Spleen (tissue), 13 donors: ENCODE measurements at places on chromosomes 6 and 20.

GRCh38 chr20:8124639-8125038 is 7.4 kb upstream of the PLCB1 start:
- DNase-seq: no peak

GRCh38 chr6:134161041-134161440 is 108.6 kb upstream of the SLC2A12 start:
- DNase-seq: no peak

- no peak for DNase-seq
Observed at GRCh38 chr6:136188486-136188885, 61.6 kb downstream of the MTFR2 start.

DNA sequence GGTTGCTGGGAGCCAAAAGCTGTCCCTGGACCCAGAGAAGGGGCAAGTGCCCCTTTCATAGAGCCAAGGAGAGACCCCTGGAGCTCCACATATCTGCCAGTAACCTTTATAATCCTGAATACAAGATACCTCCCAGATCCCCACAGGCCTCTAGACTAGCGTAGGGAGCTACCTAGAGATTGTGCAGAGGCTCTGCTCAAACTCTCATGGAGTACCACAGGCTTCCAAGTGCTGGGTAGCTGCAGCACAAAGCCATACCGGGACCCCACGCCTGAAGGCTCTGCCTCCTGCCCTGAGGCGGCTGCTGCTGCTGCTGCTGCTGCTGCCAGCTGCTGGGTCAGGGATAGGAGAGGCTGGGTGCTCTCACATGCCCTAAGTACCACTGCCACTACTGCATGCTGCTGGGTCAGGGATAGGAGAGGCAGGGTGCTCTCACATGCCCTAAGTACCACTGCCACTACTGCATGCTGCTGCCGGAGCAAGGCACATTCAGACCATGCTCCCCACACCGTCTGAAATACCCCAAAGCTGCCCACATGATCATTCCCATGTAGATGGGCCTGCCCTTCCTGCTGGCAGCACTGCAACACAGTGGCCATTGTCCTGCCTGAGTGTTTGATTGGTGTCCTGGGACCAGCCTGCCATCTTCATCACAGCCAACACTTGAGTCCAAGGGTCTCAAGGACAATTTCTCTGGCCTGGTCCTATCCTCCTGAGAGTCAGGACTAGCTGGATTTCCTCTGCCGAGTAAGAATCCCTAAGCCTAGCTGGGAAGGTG is 1434.3 kb upstream of the ADGRB3 start:
- DNase-seq: peak; percentile 43

DNA sequence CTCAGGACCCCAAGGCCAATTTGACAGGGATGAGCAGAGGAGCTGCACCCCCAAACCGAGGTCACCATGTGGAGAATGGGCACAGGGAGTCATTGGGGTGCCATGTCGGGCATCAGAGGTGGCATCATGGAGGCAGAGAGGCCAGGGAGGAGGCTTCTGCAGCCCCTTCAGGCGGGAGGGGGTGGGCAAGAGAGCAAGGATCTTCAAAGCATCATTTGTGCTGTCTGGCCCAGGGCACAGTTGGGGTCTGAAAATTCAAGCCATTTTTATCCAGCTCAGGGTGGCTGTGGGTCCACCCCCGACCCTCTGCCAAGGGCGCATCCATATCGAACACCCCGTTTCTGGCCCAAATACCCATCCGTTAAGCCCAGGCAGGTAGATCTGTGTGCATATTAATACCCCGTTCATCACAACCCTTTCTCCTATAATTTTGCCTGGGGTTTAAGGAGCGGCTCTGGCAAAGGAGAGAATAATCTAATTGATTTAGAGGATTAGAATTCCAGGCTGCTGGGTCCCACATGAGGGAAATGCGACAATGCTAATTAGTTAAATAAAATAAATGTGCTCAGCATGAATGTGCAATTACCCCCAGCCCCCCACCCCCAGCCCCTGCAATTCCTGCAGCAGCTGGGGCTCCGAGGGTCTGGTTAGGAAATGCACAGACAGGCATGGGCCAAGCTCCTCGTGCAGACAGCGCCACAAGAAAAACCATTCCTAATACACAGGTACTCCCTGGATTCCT is 31.9 kb downstream of the VSTM2L start:
- DNase-seq: peak; percentile 54

DNA sequence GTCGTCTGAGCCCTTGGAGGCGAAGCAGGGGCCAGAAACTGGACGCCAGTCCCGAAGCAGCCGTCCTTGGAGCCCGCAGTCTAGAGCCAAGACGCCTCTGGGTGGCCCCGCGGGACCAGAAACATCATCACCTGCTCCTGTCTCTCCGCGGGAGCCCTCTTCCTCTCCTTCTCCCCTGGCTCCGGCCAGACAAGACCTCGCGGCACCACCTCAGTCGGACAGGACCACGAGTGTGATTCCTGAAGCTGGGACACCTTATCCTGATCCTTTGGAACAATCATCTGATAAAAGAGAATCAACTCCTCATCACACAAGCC is 416 bp downstream of the RSPH4A start:
- DNase-seq: peak; percentile 78

DNA sequence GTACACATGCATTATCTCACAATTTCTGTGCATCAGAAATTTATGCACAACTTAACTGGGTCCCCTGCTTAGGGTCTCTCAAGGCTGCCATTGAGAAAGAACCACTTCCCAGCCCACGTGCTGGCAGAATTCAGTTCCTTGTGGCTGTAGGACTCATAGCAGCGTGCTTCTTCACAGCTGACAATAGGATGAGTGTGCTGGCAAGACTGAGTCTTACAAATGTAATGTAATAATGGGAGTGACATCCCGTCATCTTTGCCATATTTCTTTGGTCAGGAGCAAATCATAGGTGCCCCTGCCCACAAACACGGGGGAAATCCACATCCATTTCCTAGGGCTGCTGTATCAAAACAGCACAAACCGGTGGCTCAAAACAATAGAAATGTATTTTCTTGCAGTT is 77.4 kb downstream of the FIG4 start:
- DNase-seq: no peak

GRCh38 chr20:59580146-59580946 is 24.0 kb upstream of the PHACTR3 start:
- DNase-seq: peak; percentile 24

DNA sequence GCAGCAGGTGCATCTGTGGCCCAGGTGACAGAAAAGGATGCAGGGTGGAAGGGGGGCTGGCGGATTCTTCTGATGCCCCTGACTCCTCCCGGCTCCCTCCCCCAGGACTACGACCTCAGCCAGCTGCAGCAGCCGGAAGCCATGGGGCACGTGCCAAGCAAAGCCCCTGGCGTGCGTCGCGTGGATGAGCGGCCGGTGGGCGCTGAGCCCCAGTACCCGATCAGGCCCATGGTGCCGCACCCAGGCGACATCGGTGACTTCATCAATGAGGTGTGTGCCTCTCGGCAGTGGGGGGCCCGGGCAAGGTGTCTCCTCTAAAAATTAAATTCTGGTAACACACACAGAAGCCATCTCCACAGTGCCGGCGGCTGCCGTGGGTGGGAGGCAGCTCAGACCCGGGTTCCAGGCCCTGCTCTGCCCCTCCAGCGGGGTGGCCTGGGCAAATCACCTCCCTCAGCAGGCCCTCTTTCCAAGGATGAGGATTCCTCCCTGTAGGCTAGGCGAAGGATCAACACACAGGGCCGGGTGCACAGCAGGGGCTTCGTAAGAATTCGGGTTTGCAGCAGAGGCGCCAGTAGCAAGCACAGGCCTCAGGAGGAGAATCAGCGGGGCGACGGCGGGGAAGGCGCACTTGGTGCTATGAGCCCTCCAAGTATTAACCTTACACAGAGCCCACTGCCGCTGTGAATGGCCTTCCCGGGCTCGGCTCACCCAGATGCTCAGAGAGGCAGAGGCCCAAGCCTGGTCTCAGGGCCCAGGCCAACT is 131.5 kb downstream of the TAF4 start:
- peak; percentile 62 for DNase-seq

- no peak for DNase-seq
Observed at GRCh38 chr6:76221525-76221924, 149.1 kb upstream of the IMPG1 start.

- DNase-seq: peak; percentile 68
Observed at GRCh38 chr6:169972101-169972651, 220.8 kb downstream of the ERMARD start.

DNA sequence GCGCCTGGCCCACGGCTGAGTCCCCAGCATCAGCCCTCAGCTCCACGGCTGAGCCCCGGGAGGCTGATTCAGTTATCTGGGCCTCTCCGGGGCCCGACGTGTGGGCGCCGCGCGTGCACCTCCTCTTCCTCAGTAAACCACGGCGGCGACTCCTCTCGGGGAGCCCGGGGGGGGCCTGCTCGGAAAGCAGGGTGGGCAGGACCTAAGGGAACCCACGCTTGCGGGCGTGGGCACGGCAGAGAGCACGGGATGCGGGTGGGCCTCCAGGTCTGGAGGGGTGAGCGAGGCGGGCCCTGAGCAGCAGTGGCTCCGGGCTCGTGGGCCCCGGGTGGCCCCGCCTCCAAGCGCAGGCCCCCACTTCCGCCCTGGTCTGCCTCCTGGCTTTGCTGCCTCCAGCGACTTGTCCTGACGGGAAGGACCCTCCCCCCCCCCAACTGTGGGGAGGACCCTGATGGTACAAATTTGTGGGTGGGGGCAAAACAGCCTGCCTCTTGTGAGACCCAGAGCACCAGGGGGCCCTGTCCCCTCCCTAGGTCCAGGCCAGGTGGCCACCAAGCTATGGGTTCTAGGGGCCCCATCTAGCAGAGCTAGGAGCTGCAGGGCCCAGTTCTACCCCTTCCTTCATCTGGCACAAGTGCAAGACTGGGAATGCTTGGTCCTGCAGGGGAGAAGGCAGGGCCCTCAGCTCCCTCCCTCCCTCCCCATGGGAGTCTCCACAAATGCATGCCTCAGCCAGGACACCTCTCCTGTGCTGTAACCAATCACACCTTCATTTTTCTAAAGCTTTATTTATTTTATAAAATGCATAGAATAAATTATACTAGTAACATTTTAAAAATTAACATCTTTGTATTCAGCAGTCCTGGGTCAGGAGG is 16.9 kb downstream of the UCKL1 start:
- DNase-seq: peak; percentile 80

GRCh38 chr6:56866917-56867522 is 87.9 kb upstream of the BEND6 start:
- no peak for DNase-seq

DNA sequence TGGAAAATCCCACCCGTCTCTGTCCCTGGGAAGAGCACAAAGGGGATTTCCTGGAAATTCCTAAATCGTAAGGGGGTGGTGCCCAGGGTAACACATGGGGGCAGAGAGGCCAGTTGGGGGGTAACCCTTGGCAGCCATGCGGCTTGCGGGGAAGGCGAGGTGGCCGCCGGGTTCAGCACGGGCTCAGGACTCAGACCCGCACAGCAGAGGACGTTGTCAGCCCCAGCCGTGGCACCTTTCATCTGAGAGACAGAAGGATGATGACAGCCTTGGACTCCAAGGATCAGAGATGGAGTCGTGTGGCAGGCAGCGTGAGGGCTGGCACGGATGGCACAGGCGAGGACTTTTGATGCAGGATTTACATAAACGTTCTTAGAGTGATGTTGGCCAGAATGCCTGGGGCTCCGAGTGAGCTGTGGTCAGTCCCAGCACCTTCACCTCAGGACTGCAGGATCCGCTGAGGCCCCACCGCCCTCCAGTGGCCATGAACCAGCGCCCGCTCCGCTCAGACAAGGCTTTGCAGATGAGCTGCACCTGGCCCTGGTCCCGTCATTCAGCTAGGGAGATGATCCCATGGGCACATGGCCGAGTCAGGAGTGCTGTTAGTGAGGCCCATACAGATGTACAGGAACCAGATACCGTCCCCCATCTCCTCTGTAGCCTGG is 190.3 kb downstream of the TAF4 start:
- DNase-seq: no peak

DNA sequence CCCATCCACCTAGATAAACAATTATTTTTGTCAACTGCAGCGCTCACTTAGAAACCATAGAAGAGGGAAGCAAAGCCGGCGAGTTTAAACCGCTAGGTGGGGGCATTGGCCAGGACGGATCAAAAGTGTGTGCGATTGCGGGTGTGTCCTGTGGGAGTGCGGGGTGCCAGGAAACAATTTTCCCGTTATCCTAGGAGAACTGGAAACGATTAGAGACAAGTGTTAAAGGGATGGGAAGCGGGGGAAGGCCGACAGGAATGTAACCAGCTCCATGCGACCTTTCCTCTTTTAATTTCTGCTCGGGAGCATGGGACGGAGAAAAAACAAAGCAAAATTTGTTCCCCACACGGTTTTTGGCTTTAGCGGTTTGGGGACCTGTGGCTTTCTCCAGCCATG is 2.8 kb upstream of the HTR1B start:
- DNase-seq: no peak

GRCh38 chr6:114747995-114748625 is 405.3 kb upstream of the HS3ST5 start:
- DNase-seq: no peak

- no peak for DNase-seq
Observed at GRCh38 chr20:63173552-63174191, 42.3 kb downstream of the YTHDF1 start.

- DNase-seq: no peak
Observed at GRCh38 chr6:108727966-108728730, 120.1 kb upstream of the ARMC2 start.
